ENCODE measurements at places on chromosomes 11 and 22.

GRCh38 chr11:35524780-35525179, 636 bp downstream of the PAMR1 start:
- DNase-seq: no peak

GRCh38 chr11:86463120-86463519, 88.4 kb downstream of the CCDC81 start:
- no peak for DNase-seq

- DNase-seq: no peak
Measured at GRCh38 chr11:130219148-130219547, 59.6 kb downstream of the ST14 start.

DNA sequence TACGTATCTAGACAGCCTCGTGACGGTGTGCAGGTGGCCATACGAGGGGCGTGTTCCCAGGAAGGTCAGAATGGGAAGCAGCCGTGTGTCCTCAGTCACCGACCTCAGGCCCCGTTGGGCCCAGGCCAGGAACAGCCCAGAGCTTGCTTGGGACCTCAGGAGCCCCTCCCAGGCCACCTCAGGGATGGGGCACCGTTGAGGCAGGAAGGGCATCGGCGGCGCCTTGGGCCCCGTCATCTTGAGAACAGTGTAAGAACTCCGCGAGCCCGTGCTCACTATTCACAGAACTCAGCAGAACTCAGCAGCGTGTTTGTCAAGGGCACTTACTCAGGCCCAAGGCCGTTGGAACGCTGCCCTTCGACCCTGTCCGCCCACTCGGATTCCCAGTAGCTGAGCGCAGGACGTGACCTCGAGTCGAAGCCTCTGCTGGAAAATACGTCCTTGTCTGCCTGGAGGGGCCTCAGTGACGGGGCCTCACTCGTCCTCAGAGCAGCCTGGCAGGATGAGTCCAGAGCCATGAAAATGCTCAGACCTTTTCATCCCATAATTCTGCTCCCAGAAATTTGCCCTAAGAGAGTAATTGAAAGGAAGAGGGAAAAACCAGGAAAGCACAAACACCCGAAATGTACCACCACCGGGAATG, 1134.8 kb downstream of the BRD1 start:
- no peak for DNase-seq

DNA sequence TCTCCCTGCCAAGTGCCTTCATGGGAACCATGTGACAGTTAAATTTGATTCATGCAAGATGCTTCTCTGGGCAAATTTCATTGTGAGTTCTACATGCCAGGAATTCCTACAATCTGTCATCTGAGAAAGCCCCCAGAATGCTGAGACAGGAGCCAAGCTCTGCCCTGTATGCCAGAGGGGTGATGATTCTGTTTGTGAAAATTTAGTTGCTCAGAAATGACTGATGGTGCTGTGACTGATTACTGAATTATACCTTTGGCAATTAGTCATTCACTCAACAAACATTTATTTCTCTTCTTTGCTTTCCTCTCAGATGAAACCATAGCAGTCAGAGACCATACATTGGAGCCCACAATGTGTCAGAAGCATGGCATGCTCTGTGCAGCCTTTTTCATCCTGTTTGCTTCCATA, 69.0 kb upstream of the ZBED5 start:
- no peak for DNase-seq

GRCh38 chr11:132237781-132238180, 867.4 kb downstream of the NTM start:
- DNase-seq: no peak

- DNase-seq: no peak
Measured at GRCh38 chr11:131885431-131885830, 515.0 kb downstream of the NTM start.

DNA sequence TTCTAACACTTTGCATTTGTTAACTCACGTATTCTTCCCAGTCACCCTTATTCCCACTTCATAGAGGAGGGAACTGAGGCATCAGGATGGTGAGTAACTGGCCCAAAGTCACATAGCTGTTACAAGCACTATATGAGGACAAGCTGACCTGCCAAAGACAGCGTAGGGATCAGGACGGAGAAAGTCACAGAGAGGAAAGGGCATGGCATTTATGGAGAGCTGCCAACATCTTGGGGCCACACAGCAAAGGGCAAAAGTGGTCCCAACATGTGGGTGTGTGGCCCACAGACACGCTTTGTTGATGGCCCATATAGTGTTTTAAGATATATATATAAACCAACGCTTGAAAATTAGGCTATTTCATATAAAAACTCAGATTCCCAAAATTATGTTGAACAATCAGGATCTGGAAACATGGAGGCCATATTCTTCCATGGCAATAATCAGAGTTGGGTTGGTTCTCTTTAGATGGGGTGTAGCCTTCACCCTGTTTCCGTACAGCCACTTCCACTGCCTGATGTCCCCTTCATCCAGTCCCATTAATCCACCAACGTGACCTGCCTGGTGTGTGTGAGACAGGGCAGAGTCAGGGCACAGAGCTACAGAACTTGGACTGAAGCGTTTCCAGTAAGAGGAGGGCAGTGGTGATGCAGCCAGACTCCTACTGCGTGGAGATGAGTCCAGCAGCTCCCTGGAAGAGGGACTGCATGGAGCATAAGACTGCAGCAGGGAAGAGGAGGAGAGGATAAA, 39.9 kb upstream of the CD5 start:
- DNase-seq: no peak

- no peak for DNase-seq
Measured at GRCh38 chr11:16863389-16863788, 124.9 kb downstream of the C11orf58 start.

- no peak for DNase-seq
Measured at GRCh38 chr11:95652002-95652472, 137.5 kb downstream of the FAM76B start.

DNA sequence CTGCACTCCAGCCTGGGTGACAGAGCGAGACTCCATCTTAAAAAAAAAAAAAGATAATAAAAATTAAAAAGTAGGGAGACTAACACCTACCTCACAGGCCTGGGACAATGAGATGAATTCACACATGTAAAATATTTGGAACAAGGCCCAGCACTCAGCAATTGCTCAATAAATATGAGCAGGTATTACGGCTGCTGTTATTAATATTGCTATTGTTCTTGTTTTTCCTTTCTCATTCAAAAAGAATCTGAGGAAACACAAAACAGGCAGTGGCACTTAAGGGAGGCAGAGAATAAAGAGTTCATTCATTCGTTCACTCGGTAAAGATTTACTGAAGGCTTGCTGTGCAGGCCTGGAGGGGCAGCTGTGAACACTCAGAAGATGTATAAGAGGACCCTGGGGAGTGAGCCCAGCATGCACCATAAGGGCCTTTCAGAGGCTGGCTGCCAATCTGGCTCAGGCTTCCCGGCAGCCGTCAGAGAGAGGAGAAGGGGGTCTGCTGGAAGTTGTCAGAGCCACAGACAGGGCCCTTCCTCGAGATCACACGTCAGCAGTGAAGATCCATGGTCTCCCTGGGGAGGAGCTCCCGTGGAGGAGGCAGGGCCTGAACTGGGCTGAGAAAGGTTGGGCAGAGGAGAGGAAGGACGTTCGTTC, 51.6 kb upstream of the TCF20 start:
- DNase-seq: no peak

GRCh38 chr11:23644443-23644842, 784.2 kb upstream of the CCDC179 start:
- DNase-seq: no peak

GRCh38 chr11:133382131-133382812, 150.0 kb downstream of the OPCML start:
- DNase-seq: no peak

DNA sequence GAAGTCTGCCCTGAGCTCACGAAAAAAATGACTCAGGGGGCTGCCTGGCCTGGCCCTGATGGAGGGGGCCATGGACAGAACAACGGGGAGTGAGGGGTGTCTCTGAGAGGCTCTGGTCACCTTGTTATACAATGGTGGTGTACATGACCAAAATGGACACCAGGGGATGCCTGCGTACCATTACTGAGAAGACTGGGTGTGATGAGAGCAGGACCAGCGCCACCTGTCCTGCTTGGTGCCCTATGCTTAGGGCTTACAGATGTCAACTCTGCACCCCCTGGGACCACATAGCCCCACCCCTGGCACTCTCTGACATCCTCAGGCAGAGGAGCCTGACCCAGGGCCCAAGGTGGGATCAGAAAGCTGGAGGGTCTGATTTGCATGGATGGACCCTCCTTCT, 104.8 kb downstream of the ZNF280B start:
- no peak for DNase-seq

DNA sequence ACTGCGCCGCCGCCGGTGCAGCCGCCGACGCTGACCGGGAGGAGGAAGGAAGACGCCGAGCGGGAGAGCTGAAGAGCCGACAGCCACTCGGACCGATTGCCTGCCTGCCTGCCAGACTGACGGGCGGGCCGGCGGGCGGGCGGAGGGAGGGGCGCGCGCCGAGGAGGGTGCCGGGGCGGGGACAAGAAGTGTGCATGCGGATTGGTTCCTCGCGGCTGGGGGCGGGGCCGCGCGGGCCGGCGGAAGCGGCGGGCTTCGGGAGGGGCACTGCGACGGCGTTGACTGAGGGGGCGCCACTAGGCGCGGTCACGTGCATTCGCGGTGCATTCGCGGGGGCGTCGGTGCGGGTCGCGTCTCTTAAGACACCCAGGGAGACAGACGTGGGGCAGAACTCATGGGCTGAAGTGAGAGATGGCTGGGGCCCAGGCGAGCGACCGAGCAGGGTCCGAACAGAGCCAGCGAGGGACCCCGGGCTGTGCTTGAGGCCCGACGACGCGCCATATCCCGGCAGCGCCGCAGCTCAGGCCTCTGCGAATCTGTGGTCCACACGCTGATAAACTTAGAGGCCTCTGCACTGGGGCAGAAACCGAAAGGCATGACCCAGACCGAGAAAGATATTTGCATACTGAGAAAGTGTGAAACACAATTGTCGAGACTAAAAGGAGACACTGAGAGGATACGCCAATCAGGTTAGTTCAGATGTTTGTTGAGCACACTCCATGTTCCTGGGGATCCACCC, at the start of gene MAPK1:
Gene MAPK1 (minus strand): TSS at position 118 of the 739 bp plus-strand sequence. CDS start 205 bp downstream, outside the sequence.
- DNase-seq: peak; percentile 12

GRCh38 chr22:24046024-24046423, 34.9 kb downstream of the CABIN1 start:
- DNase-seq: no peak

DNA sequence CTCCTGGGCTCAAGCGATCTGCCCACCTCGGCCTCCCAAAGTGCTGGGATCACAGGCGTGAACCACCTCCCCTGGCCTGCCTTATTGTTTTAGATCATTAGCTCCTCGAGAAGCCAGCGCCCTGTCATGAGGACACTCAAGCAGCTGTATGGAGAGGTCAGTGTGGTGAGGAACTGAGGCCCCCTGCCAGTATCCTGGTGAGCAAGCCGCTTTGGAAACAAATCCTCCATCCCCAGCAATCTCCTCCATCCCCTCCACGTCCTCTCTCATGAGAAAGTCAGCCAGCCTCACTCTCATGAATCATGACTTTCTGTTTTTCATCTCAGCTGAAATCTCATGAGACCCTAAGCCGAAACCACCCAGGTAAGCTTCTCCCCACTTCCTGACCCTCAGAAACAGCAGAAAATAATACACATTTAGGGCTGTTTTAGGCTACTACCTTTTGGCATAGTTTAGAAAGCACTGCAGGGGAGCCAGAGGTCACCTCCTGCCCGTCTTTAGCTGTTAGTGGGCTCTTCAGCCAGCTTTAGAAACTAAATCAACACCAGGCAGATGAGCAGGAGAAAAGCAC, 56.0 kb downstream of the CTTN start:
- no peak for DNase-seq

GRCh38 chr22:22800716-22801115, 86.9 kb upstream of the IGLL5 start:
- no peak for DNase-seq

GRCh38 chr11:45532546-45532945, 132.9 kb downstream of the CHST1 start:
- no peak for DNase-seq

GRCh38 chr22:36931446-36931845, 18.0 kb downstream of the CSF2RB start:
- DNase-seq: no peak

GRCh38 chr11:62732830-62733229, 4.5 kb downstream of the TTC9C start:
- no peak for DNase-seq

- no peak for DNase-seq
Measured at GRCh38 chr11:79070518-79070917, 370.3 kb downstream of the TENM4 start.

- no peak for DNase-seq
Measured at GRCh38 chr22:29631725-29632124, 28.3 kb downstream of the NF2 start.

DNA sequence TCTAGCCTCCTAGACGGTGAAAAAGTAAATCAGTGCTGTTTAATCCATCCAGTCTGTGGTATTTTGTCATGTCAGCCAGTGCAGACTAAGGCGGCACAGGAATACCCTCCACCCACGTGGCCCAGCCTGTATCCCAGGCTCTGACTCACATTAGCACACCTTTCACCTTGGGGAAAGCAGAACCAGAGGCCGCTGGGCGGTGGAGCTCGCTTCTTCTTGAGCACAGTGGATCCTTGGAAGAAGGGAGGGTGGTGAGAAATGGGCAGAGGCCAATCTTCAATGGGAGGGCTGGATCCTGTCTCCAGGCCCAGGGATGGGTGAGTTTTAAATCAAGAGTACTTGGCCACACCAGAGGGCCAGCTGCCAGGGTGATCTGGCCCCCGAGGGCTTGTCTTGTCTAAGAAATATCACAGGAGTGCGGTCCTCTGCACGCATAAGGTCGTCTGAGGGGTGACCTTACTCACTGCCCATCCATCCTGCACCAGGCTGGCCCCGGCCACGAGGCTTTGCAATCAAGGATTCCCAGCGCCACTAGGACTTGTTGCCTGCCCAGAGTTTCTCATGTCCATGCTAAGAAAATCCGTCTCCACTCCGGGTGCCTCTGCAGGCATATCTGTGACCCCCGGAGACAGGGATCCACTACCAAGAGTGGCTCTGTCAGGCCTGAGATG, 658.5 kb downstream of the BRD1 start:
- no peak for DNase-seq

- DNase-seq: no peak
Measured at GRCh38 chr11:64577202-64577601, 13.8 kb upstream of the SLC22A12 start.

GRCh38 chr22:27099946-27100722, 442.7 kb downstream of the MIAT start:
- no peak for DNase-seq

GRCh38 chr11:109034339-109034696, 369.4 kb downstream of the DDX10 start:
- DNase-seq: no peak

DNA sequence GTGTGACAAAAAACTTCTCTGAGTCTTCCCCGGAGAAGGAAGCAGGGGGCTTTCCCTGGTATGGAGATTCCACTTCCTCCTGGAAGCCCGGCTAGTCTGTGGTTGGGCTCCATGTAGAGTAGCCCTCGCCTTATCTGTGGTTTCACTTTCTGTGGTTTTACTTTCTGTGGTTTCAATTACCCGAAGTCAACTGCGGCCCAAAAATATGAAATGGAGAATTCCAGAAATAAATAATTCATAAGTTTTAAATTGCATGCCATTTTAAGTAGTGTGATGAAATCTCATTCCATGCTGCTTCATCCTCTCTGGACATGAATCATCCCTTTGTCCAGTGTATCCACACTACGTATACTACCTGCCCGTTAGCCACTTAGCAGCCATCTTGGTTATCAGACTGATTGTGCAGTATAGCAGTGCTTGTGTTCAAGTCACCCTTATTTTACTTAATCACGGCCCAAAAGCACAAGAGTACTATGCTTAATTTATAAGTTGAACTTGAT, 275.0 kb upstream of the SESN3 start:
- no peak for DNase-seq

- DNase-seq: no peak
Measured at GRCh38 chr11:47572715-47573255, 6.0 kb downstream of the KBTBD4 start.
